ENCODE measurements at places on chromosomes 4 and X.

DNA sequence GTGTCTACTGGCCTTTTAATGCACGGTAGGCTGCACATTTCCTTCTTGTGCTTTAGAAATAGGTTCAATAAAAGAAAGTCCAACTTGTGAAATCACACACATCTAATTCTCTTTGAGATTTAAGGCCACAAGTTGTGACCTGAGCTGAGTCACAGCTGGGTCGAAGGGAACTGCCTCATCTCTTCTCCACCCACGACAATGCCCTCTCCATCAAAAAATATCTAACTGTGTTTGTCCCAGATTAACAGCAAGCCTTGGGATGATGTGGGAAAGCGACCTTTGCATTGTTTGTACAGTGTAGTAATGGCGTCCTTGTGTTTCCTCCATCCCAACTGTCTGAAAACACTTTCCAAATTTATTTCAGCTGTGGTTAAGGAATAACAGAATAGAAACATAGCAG lies 168.9 kb downstream of the AMELX start:
- DNase-seq = no peak

- no peak for DNase-seq
Measured at GRCh38 chr4:6788123-6788522, 5.6 kb downstream of the KIAA0232 start.

- no peak for DNase-seq
Measured at GRCh38 chrX:143165778-143166177, 140.1 kb downstream of the SPANXN4 start.

DNA sequence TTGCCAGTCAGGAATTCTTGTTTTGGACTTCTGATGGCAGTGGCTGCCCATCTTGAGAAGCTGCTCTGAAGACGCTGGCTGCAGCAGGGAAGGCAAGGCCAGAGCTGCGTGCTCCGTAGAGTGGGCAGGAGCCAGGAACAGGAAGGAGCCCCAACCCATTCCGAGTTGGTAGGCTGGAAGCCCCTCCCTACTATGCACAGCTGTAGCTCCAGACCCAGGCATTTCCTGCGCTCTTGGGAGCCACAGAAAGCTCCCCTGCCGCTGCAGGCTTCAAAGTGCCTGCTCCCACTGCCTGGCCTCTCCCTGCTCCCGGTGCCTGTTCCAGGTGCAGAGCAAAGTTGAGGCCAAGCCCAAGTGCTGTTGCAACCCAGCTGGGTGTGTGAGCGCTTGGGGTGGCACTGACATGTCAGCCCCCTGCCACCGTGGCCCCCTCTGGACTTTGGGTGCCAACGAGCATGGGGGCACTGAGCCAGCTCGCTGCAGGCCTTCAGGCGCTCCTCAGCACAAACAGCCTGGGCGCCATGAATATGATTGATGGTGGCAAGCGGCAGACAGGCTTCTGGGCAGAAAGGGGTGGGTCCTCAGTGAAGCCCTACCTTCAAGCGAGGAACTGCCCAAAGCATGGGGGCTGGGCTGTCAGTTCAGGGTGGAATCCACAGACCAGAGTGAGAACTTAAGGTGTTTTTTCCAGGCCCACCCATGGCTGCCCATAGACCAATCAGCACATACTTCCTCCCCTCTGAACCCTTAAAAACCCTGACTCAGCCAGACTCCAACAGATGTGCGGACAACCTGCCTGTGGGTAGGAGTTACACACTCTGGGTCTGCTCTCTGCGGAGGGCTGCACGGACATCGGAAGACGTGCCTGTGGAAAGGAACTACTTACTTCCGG lies 677.2 kb upstream of the INTU start:
- DNase-seq = no peak

DNA sequence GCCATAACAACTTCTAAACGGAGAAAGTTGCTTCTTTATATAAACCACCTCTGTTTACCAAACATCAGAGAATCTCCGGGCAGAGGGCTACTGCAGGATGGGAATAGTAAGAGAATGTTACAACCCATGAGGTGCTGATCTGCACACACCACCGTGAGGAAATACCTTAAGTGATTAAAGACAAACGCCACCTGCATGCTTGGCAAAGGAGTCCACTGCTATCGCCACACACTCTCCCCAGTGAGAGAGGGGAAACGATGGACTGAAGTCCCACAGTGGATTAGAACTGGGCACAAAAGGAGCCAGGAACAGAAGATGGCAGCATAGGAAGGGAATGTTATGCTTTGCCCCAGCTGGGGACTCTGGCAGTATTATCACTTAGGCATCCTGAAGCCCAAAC lies 15.6 kb downstream of the MAML3 start:
- DNase-seq = no peak

DNA sequence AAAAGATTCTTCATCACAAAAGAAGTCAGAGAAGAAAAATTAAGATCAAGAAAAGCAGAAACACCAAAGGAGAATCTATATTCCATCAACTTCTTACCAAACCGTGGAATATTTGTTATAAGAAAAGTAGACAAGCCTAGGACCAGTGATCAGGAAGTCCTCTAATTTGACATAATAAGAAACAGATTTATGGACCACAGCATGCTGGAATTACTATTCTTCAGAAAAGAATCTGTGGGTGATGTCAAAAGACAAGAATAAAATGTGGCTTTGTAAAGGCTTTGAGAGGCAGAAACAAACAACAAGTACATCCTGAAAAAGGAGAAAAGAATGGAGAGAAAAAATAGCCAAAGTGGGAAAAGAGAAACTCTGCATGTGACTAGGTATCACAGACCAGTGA lies 123.3 kb downstream of the SLC10A7 start:
- DNase-seq = no peak

DNA sequence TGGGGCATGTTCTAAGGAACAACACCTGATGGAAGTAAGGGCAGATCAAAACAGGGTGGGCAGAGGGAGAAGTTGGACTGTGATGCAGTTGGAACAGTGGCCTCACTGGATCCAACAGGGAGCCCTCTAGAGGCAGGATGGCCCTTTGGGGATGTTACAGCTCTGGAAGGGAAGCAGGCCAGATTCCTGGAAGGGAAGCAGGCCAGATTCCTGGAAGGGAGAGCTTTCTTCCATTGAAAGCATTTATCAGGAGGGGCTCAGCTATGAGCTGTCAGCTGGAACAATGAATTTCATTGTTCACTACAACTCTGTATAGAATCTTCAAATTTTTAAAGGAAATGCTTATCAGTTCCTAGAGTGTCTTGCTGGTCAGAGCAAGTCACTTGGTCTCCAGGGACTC lies 17.7 kb downstream of the IL15 start:
- no peak for DNase-seq

GRCh38 chrX:74372272-74372671 lies 49.0 kb upstream of the SLC16A2 start:
- no peak for DNase-seq

- DNase-seq = no peak
Measured at GRCh38 chr4:10530137-10530786, 73.0 kb upstream of the ZNF518B start.

- DNase-seq = peak; percentile 23
Measured at GRCh38 chr4:8917868-8918783, 46.5 kb upstream of the HMX1 start.

GRCh38 chr4:38898245-38898644 lies 30.6 kb downstream of the FAM114A1 start:
- DNase-seq = no peak

GRCh38 chr4:161442921-161443320 lies 720.9 kb downstream of the FSTL5 start:
- no peak for DNase-seq

DNA sequence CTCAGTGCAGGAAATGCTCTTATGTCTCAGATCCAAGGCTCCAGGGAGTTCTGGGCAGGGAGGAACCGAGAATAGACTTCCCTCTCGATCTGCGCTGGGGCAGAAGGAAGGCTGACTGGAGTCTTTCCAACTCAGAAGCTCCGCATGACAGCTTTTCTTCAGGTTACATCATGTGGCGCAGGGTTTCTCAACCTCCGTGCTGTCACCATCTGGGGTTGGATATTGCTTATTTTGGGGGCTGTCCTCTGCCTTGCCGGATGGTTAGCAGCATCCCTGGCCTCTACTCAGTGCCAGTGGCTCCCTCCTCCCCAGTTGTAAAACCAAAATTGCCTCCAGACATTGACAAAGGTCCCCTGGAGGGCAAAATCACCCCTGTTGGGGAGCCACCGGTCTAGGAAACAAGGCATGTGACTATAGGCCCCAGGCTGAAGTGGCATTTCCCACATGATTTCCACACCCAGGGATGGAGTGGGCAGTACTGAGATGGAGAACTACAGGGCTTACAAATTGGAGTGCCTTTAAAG lies 21.4 kb downstream of the REELD1 start:
- DNase-seq = no peak

DNA sequence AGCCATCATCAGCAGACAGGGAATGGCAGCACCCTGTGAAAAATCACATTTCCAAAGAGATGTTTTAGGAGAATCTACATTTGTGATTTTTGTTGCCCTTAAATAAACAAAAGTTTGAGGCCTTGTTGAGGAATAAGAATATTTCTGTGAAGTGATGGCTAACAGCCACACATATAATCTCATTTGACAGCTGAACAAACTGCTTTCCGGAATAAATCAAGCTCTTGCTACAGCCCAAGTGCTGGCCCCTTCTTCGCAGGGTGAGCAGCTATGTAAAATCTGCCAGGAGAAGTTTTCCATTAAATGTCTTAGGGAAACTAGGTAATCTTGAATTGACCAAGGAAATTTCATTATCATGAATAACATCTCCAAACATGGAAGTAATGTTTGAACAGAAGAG lies 106.4 kb upstream of the GPM6B start:
- DNase-seq = no peak

- DNase-seq = peak; percentile 34
Measured at GRCh38 chrX:154136627-154137161, 7.3 kb upstream of the OPN1LW start.

DNA sequence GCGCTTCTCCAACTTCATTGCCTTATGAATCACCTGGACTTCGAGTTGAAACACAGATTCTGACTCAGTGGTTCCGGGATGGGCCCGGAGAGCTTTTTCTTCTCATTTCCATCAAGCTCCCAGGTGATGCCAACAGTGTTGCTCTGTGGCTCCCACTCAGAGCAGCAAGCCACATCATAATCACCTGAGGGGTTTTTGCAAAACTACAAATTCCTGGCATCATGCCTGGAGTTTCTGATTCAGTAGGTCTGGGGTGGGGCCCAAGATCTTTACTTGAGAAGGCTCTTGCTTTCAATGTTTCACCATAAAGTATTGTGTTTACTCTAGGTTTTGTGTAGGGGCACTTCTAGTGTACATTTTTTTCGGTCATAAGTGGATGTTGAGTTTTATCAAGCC lies 7.0 kb downstream of the MTM1 start:
- no peak for DNase-seq

DNA sequence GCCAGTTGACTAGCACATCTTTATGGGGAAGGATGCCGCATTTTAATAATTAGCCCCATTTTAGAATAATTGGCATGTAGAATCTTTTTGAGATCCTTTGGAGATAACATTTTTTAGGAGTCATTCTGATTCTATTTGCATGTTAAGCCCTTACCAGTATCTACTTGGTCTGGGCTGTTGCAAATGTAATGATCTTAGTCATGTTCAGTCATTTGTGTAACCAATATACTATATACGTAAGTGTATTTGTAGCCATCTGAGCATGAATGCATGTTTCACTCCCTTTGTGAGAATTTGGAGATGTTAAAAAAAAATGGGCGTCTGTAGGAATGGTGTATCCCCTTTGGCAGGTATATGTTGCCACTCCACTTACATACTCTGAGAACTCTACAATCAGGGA lies 119.1 kb downstream of the TEX13A start:
- DNase-seq = no peak

DNA sequence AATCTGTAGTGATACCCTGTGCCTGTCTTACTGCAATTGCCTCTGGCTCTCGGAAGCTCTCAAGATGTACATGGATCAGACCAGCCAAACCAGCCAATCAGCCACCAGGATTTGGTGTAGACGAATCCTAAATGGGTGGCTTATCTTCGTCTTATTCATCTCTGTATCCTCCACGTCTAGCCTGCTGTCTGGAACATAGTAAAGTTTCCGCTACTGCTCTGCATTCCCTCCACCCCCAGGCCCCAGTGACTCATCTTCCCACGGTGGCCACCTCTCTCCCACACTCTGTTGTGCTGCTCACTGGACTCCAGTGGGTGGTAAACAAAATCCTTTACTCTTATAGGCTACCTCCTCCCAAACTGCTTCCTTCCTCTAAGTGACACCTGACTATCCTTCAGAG lies 37.8 kb downstream of the SEPTIN6 start:
- DNase-seq = no peak

DNA sequence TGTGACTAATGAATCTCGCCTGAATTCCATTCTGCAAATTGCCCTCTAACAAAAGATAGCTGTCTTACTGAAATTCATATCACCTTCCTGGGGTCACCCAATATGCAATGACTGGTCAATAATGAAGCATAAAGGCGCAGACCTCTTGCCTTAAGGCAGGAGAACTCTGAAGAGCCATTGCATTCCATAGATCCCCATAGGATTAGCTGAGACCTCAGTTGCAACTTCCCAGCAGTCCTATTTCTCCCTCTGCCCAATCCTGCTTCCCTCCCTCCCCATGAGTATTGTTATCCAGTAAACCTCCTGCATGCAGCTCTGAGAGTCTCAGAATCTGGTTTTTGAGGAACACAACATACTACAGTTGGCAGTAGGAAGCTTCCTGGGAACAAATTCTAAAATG lies 396.5 kb downstream of the DCAF12L2 start:
- DNase-seq = no peak

- peak; percentile 82 for DNase-seq
Measured at GRCh38 chrX:153554519-153555167, 37.2 kb downstream of the ATP2B3 start.

DNA sequence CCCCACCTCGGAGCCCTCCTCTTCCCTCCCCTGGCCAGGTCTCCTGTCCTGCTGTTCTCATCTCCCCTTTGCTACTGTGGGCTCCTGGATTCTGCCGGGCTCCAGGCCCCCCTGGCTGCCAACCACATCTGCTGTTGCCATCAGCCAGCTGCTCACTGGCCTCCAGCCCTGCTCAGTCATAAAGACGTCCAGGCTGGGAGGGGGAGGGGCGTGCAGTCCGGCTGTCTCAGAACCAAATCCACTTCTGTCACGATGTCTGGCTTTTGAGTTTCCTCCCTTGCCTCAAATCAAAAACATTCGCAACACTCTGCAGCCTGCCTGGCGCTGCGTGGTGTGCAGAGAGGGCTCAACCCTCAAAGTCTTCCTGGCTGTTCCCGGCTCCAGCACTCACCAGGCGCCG lies 7.1 kb downstream of the RASL11B start:
- DNase-seq = peak; percentile 12

DNA sequence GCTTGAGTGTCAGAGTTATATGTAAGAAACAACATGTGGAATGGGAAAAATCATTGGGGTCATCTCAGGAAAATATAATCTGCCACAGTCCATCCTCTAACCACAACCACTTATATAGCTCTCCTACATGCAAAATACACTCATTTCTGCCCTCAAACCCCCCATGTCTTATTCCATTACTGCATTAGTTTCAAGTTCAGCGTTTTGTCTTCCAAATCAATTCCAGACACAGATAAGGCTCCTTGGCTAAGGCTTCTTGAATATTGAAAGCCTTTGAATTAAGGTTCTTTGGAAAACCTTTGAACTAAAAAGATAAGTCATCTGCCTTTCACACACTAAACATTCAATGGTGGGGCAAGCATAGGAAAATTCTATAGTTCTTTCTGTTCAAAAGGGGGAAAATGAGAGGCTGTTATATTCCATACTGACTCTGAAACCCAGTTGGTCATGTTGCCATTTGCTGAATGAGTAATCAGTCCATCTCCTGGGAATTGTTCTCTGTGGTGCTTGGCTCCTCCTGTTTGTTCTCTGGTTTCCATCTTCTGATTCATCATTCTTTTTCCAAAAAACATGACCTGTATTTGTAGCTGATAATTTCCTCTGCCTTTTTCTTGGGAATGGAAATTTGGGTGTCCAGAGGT lies 218.7 kb downstream of the BMPR1B start:
- DNase-seq = no peak
